ENCODE measurements at places on chromosomes 13 and 19.

GRCh38 chr13:74466020-74466419 lies 331.8 kb upstream of the KLF12 start:
- no peak for DNase-seq

GRCh38 chr19:294341-294945 lies 3.2 kb upstream of the PLPP2 start:
- no peak for DNase-seq

- DNase-seq: no peak
Observed at GRCh38 chr19:15935167-15935702, 906 bp upstream of the CYP4F11 start.

GRCh38 chr19:29247051-29247450 lies 34.1 kb upstream of the UQCRFS1 start:
- DNase-seq: no peak

GRCh38 chr13:108315273-108315672 lies 45.8 kb downstream of the TNFSF13B start:
- no peak for DNase-seq

DNA sequence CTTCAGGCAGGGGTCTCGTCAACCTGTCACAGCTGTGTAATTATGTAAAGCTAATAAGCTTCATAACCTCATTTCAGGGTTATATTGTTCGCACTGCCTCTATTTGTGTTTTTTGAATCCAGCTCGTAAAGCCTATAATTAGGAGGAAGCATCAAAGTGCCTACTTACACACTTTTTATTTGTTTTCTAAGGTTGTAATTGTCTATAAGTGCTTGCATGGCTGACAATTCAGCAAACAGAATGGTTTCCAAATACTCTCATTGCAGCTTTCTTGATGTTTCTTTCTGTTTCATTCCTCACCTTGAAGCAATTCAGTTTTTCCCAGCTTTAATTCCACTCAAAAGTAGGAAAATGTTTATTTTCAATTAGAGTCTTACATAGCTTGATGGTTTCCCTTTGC lies 336.3 kb downstream of the HS6ST3 start:
- no peak for DNase-seq

DNA sequence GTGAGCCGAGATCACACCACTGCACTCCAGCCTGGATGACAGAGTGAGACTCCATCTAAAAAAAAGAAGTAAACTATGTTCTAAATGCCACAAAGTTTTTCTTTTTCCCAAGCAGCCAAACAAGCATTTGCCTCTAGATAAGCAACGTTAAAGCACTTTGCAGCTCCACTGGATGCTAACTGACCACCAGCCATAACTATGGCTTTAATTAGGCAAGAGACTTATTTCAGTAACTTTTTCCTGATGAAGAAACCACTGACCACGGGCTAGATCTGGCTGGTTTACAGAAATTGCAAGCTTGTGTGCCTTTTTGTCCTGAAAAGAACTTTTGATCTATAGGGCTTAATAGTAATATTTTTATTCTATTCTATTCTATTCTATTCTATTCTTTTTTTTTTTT lies 22.1 kb downstream of the CD70 start:
- no peak for DNase-seq

GRCh38 chr19:38684078-38684861 lies 36.8 kb downstream of the ACTN4 start:
- DNase-seq: peak; percentile 40

DNA sequence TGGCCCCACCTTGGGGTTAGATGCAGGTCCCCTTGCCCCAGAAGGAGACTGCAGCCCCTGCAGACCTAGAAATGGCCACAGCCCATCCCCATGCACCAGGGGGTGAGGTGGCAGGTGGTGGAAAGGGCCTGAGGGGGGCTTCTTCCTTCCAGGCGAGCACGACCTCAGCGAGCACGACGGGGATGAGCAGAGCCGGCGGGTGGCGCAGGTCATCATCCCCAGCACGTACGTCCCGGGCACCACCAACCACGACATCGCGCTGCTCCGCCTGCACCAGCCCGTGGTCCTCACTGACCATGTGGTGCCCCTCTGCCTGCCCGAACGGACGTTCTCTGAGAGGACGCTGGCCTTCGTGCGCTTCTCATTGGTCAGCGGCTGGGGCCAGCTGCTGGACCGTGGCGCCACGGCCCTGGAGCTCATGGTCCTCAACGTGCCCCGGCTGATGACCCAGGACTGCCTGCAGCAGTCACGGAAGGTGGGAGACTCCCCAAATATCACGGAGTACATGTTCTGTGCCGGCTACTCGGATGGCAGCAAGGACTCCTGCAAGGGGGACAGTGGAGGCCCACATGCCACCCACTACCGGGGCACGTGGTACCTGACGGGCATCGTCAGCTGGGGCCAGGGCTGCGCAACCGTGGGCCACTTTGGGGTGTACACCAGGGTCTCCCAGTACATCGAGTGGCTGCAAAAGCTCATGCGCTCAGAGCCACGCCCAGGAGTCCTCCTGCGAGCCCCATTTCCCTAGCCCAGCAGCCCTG lies 4.2 kb upstream of the F10 start:
- DNase-seq: no peak

GRCh38 chr13:74080762-74081161 lies 53.4 kb downstream of the KLF12 start:
- DNase-seq: no peak

DNA sequence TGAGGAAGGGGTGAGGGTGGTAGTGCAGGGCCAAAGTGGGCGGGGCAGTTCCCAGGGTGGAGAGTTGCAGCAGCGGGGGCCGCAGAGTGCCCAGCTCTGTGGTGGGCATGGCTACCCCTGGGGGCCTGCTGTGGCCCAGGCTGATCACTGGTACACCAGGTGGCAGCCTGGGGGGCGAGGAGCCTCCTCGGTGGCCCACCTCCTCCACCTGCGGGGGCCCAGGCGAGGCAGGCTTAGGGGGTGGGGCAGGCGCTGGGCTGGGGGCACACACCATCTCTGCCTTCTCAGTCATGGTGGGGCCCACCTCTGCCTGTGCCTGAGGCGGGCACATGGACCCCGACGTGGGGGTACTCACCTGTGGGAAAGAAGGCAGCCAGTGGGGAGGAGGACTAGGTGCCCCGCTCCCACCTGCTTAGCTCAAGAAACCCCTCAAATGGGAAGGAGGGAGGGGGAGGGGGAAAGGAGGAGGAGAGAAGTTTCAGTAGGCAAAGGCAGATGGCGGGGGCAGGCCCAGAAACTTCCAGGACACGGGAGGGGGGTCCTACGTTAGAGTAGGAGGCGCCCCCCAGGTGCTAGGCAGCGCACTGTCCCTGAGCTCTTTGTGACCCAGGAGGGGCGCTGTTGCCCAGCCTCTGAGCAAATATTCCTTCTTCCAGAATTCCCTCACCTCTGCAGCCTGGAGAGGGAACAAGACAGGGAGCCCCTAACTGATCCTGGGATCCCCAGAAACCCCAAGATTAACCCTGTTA lies 1.6 kb downstream of the LYL1 start:
- no peak for DNase-seq

DNA sequence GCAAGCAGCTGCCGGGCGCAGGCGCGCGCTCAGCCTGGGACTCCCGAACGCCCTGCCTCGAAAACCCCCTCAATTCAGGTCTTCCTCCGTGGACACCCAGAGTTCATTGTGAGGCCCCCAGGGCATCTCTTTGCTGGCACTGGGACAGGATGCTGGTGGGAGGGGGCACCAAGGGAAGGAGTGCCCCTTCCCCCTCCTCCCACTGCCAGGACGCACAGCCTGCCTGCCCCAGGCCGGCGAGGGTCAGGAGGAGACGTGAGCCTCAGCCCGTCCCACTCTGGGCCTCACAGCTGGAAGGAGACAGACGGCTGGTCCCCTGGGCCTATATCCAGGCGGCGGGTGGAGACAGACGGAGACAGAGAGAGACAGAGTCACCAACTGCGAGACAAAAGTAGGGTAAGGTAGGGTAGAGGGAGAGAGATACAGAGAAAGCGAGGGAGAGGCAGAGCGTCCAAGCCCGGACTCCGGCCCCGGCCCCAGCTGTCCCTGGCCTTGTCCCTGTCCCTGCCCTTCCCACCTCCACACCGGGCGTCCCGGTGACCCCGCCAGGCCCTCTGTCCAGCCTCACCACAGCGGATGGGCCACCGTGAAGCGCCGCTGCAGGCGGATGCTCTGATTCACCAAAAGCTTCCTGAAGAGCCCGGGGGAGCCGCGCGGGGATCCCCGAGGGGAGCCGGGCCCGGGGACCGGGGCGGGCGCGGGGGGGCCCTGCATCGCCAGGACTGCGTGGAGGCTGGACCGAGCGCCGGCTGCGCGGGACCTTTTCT lies at the start of gene PDE4C:
PDE4C (minus strand) TSS at position 737 of the 767 bp plus-strand sequence; CDS start at position 714, 23 bp downstream.
- DNase-seq: no peak

DNA sequence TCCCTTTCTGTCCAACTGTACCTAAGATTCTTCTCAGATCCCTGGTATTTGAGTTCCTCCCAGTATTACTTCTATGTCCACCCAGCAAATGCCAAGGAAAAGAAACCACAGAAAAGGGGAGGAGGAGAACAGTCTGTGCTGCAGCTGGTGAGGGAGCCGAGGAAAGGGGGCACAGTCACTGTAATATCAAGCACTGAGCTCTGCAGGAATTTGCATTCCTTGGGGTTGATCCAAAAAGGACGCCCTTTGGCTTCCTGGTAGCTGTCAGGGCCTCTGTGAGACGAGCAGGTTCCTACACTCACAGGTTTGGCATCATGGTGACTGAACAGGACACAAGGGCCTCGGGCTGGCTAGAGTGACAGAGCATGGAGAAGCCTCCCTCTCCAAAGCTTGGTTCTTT lies 273.4 kb downstream of the NHLRC3 start:
- DNase-seq: no peak

DNA sequence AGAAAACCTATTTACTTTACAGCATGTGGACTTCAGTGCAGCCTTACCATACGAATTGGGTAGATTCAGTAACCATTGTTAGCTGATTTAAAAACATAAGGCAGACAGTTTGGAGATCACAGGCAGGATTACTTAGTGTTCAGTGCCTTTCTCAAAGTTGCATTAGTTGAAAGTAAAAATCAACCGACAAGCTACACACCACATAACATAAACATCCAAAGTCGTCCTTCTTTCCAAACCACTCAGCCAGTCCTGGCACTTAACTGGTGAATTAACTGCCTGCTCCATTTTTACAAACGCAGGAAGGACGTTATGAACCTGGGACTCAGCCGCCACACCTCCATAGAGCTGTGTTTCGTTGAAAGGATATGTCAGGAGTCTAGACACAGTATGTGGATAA lies 91.4 kb downstream of the COL4A1 start:
- DNase-seq: no peak

DNA sequence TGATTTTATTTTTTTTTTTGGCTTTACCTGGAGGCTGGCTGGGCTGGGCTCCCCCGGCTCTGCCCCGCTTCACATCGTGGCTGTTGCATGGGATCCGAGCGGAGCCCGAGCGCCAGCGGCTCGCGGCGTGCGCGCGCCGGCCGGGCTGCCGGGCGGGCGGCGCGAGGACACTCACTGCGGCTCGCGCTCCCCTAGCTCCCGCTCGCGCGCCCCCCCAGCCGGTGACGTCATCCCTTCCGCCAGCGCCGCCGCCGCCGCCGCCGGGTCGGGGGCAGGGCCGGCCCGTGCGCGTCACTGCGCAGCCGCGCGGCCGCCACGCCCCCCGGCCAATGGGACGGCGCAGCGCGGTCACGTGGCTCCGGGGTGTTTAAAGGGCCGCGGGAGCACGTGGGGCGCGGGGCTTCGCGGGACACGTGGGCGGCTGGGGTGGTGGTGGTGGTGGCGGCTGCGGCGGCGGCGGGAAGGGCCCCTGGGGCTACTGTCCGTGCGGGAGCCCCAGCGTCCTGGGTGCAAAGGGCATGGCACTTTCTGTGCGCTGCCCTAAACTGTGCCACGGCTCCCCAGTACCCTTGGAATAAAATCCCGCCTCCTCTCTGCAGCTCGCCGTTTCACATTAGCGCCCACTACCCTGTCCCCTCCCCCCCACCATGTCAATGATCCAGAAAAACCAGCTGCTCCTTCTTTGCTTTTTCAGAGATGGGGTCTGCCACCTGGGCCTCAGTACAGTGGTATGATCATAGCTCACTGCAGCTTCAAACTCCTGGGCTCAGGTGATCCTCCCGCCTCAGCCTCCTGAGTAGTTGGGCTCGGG lies at the start of gene PTPRS:
PTPRS (minus strand) TSS at position 176 of the 811 bp plus-strand sequence. CDS start 54,672 bp downstream, outside the sequence.
- peak; percentile 76 for DNase-seq

GRCh38 chr13:75407998-75408397 lies 74.0 kb downstream of the TBC1D4 start:
- no peak for DNase-seq

DNA sequence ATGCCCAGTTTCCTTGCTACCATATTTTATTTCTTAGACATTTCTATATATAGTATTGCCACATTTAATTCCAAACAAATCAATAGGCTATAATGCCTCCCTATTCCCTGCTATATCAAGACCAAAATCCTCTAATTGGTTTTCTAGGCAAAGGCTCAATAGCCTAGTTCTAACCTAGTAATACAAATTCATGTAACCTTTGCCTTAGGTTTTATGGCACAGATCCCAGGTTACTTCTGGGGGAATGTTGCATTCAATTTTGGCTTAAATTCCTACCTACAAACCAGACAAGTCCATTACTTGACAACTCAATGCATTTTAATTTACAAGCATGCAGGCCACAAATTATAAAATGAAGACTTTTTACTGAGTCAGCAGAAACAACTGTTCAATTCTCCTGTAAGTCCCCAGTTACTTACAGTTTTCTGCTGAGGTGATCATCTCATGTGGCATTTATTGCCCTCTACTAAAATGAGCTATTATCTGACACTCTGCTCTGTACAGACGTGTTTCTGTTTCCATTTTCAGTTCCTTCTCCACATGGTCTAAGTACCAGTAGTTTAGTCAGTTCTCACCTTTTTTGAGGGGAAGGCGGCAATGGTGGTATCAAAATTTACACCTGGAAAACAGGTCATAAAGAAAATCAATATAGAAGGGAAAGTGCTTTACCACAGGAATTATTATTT lies 11.7 kb downstream of the KCNRG start:
- DNase-seq: no peak

- no peak for DNase-seq
Observed at GRCh38 chr19:7661744-7662538, 6.9 kb upstream of the RETN start.

GRCh38 chr13:74111399-74111798 lies 22.8 kb downstream of the KLF12 start:
- DNase-seq: no peak

DNA sequence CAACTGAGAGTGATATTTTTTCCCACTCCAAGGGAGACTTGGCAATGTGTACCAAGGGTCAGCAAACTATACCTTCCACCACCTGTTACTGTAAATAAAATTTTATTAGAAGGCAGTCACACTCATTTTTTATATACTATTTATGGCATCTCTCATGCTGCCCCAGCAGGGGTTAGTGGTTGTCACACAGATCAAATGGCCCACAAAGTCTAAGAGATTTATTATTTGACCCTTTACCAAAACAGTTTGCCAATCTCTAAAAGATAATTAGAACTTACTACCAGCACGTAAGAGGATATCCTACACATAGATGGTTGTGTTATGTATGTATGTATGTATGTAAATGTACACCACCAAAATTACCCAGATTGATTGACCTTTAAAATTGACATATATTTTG lies 185.1 kb downstream of the PRR20E start:
- no peak for DNase-seq

DNA sequence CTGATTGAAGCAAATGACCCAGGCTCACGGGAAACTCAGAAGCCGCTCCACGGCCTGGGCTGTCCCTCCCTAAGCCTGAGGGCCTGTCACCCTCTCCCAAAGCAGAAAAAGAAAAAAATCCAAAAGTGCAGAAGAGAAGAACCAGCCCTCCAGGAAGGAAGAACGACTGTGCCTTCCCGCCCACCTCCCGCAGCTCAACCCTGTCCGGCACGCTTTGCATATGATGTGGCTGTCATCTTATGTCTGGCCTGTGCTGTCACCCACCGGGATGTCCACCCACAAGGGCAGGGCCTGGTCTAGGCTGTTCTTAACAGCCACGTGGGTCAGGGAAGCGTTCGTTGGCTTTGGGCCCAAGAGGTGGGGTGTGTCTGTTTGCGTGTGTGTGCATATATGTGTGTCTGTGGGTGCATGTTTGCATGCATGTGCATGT lies 13.7 kb downstream of the ZBTB7A start:
- no peak for DNase-seq
